ENCODE measurements at places on chromosomes 5 and 9.

DNA sequence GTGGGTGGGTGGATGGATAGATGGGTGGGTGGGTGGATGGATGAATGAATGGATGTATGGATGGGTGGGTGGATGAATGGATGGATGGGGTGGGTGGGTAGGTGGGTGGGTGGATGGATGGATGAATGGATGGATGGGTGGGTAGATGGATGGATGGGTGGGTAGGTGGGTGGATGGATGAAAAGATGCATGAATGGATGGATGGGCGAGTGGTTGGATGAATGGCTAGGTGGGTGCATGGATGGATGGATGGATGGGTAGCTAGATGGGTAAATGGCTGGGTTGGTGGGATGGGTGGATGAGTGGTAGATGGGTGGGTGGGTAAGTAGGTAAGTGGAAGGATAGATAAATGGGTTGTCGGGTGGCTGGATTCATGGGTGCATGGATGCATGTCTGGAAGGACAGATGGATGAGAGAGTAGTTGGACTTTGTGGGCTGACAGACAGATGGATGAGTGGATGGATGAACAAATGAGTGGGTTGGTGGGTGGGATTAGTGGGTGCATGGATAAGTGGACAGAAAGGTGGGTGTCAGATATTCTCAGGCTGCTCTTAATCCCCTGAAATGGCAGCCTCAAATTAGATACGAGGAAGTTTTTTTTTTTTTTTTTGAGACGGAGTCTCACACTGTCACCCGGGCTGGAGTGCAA, 100.8 kb upstream of the SARDH start:
- DNase-seq, result no peak

DNA sequence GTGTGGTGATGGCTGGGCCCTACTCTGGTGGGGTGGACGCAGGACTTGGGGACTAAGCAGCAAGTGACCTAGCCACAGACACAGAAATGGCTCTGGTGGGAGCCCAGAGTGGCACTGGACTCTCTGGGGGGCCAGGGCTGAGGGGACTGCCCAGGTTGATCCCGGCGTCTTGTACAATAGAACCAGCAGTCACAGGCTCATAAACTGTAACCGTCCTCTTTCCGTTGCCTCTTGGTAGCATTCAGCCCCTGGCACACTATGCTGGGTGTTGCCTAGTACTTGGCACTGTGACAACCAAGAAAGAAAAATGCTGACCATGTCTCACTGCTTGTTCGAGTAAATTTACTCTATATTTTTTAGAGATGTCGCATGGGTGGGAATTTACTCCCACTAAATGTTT, 80.5 kb downstream of the DAB2IP start:
- no peak for DNase-seq

DNA sequence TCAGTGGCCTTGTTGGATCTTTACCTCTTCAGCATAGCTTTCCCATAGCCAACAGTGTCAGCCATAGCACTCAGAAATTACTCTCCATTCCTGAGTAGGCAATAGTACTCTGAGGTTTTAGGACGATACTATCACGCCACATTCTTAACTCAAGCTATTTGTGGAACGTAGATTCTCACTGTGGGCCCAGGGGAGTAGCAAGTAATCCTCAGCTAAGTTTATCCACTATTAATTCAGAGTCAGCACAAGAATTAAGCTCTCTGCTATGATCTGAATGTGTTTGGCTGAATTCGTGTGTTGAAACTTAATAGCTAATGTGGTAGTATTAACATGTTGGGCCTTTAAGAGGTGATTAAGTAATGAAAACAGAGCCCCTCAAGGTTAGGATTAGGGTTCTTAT, 858.8 kb upstream of the NUDT12 start:
- DNase-seq, result no peak

GRCh38 chr9:91770229-91770628, 179.8 kb downstream of the ROR2 start:
- DNase-seq, result no peak

- no peak for DNase-seq
Observed at GRCh38 chr5:30930736-30931135, 262.8 kb upstream of the CDH6 start.

DNA sequence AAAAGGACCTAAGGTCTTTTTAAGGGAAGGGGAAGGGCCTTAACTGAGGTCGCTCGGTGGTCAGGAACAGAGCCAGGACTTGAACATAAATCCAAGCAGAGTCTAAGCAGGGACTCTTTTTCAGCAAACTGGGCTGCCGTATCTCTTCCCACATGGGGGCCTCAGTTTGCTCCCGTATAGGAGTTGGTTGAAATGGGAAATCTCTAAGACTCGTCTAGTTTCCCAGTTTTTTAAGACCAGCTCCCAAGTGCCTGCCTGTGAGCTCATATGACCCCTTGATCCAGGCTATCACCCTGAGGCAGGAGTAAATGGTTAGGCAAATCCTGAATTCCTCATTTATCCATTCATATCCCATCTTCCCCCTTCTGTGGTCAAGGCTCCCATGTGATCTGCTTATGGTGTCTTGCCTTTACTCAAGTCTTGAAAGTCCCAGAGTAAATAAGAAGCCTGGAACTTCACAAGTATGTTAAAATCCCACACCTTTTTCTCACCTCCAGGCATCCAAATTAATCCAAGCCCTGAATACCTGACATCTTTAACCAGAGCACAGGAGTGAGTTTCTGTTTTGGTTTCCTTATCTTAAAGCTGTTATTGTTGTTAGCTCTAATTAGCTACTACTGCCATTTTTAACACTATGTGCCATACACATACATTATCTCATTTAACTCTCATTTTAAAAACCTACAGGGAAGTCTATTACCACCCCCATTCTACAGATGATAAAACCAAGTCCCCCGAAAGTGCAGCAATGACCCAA, 3.0 kb downstream of the ARSI start:
- DNase-seq, result no peak

DNA sequence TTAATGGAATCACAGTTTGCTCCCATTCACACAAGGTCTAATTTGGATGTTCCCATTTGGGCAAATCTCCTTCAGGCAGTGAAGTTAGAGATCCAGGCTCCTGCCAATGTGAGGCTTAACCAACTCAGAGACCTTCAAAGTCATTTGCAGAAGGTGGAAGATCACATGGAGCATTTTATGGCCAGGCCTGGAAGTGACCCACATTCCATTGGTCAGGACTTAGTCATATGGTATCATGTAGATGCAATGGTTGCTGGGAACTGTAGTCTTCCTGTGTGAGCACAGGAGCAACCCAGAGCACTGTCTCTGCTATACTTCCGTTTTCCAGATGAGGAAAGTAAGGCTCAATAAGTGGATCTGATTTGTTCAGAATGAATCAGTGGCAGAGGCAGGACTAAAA, 292.7 kb upstream of the SMARCA2 start:
- no peak for DNase-seq

DNA sequence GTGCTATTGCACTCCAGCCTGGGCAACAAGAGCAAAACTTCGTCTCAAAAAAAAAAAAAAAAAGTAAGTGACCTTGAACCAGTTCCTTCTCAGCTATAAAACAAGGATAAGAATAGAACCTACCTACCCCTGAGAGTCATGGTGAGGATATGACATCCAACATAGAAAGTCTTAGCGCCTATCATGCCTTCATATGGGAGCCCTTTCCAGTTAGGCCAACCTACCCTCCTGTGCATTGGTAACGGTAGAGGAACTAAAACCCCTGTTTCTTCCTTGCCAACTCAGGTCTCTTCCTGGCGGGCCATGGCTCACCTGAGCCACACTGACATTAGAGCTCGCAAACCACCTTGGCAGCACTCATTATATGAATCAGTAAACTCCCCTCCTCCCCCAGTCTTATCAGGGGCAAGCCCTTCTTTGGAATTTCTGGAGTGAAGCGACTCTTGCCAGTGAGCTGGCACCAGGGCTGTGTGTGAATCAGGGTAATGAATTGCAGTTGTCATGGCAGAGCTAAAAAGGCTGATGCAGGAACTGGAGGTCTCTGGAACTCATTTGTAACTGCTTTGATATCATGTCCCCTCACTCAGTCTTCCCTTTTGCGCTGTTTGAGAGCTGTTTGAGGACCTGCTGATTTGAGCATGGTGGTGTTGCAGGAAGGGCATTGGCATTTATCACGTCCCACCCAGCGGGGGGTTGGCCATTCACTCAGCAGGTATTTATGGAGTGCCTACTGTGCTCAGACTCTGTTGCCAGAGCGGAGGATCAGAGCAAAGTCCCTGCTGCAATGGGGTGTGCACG, 10.3 kb downstream of the WWC1 start:
- DNase-seq, result no peak

- DNase-seq, result no peak
Observed at GRCh38 chr5:117266280-117266679, 691.7 kb upstream of the SEMA6A start.

GRCh38 chr9:89951675-89952074, 346.9 kb downstream of the GADD45G start:
- DNase-seq, result no peak

DNA sequence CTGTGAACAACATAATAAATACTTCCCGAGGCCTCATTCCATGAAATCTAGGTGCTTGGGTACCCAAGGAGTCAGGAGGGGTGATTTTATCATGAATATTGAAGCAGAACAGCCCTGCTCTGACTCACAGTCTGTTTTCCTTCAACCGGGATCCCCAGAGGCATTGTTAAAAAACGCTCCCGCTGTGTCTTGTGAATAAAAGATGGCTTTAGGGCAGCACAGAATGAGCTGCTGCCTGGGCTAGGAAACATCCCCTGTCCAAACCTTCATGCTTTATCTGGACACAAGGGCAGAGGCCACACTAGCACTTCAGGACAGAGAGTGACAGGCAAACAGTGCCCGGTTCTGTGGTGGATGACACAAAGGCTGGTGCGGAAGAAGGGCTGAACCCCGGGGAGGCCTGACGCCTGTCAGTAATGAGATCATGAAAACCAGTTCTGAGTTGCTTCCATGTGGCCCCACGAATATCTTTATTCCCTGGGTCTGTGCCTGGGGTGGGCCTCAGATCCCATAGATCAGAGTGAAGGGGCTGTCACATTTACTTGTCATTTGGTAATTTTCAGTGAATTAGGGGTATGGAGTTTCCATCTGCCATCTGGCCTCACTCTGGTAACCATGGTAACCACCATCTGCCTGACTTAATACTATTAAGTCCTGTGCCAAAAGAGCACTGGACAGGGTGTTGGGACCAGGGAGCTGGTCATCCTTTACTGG, 2.6 kb downstream of the IGFBPL1 start:
- no peak for DNase-seq

- no peak for DNase-seq
Observed at GRCh38 chr5:134659456-134659855, 10.9 kb downstream of the SEC24A start.
